ENCODE measurements at places on chromosomes 7 and 10.

DNA sequence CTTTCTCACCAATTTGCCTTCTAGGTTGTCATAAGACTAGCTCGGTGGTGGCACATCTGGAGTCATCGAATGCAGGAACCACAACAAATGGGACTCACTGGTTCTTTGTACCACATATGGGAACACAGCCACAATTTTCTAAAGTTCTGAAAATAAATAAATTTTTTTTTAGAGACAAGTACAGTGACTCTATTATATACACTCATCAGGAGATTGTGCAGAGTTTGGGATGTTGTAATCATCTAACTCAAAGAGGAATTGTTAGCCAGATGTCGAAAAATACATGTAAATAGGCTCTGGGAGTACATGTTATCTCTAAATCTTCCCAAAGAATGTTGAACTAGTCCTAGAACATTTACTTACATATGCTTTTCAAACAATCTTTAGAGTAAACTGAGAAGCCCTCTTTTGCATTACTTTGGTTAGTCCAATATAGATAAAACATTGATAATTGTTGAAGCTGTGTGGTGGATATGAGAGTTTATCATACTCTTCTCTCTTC is 19.6 kb upstream of the SEPTIN7 start:
- H3K36me3 ChIP-seq: no peaks in the 10 kb centered on the region
- no peak overlapping the region for H3K27ac ChIP-seq
- H3K4me1 ChIP-seq: peaks cover 6% of the 10 kb centered on the region
- DNase-seq: no peak
- H3K27me3 ChIP-seq: no peaks in the 10 kb centered on the region

DNA sequence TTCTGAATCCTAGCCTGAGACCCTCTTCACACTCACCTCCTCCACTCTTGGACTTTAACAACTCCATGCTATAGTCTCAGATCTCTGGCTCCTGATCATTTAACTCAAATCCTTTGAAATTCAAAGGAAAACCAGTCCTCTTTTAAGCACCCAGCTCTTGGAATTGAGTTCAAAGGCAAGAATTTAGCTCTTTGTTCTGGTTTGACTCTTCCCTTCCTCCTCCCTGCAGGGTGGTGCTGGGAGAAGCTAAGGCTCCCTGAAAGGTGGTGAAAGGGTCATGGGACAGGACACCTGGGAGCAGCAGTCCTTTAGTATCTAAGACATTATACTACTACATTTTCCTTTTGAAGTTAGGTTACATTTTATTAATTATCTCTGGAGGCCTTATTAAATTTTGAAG is 259.4 kb downstream of the CCSER2 start:
- DNase-seq: no peak
- H3K4me3 ChIP-seq: no peak overlapping the region
- H3K27ac ChIP-seq: no peak overlapping the region
- H3K4me1 ChIP-seq: no peaks in the 10 kb centered on the region
- H3K36me3 ChIP-seq: no peaks in the 10 kb centered on the region

- H3K4me3 ChIP-seq: peak overlapping the region; percentile 70
- peaks cover 31% of the 10 kb centered on the region for H3K36me3 ChIP-seq
- peak; percentile 72 for DNase-seq
- peak overlapping the region; percentile 98 for H3K27ac ChIP-seq
These were observed 45.5 kb downstream of the MYOF start for GRCh38 chr10:93436591-93437085.

- no peaks in the 10 kb centered on the region for H3K27me3 ChIP-seq
- no peak for DNase-seq
- H3K27ac ChIP-seq: no peak overlapping the region
- peaks cover 6% of the 10 kb centered on the region for H3K4me1 ChIP-seq
- no peaks in the 10 kb centered on the region for H3K36me3 ChIP-seq
These were observed 317.7 kb upstream of the SEMA3C start for GRCh38 chr7:81236560-81236959.

GRCh38 chr10:116444527-116445142 is 17.0 kb downstream of the PNLIPRP3 start:
- H3K36me3 ChIP-seq: peaks cover 73% of the 10 kb centered on the region
- peak; percentile 46 for DNase-seq
- no peaks in the 10 kb centered on the region for H3K27me3 ChIP-seq
- H3K4me1 ChIP-seq: peaks cover 20% of the 10 kb centered on the region
- H3K4me3 ChIP-seq: no peak overlapping the region

DNA sequence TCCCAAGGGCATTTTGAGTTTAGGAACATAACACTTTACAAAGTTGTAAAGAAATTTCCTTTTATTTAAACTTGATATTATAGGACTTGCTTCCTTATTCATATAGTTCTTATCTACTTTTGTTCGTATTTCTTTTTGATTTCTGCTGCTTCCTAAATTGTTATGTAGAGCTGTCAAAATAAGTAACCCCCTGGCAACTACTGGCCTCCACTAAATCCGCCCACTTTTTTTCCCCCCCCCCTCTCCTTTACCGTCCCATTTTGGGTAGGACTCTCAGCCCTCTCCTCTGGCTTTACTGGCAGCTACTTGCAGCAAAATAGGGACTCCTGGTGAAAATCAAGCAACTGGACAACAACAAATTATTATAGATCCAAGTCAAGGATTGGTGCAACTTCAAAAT is 1.1 kb downstream of the SP4 start:
- H3K27ac ChIP-seq: no peak overlapping the region
- no peaks in the 10 kb centered on the region for H3K36me3 ChIP-seq
- DNase-seq: no peak
- H3K4me3 ChIP-seq: peak overlapping the region; percentile 100
- peaks cover 6% of the 10 kb centered on the region for H3K4me1 ChIP-seq

DNA sequence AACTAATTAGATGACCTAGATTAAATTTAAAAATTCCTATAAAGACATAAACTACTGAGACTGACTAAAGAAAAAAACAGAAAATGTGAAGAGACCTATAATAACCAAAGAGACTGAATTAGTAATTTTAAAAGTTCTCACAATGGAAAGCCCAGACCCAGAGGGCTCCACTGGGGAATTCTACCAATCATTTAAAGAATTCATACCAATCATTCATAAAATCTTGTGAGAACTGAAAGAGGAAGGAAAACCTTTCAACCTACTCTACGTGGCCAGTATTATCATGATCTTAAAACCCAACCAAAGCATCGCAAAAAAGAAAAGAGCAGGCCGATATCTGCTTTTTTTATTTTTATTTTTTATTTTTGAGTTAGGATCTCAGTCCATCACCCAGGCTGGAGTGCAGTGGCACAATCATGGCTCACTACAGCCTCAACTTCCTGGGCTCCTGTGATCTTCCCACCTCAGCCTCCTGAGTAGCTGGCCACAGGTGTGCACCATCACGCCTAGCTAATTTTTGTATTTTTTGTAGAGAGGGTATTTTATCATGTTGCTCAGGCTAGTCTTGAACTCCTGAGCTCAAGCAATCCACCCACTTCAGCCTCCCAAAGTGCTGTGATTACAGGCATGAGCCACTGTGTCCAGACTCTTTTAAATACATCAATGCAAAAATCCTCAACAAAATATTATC is 48.6 kb downstream of the DGKI start:
- H3K27me3 ChIP-seq: no peaks in the 10 kb centered on the region
- no peaks in the 10 kb centered on the region for H3K36me3 ChIP-seq
- peaks cover 5% of the 10 kb centered on the region for H3K4me1 ChIP-seq

GRCh38 chr10:19623321-19623720 is 192.9 kb upstream of the PLXDC2 start:
- no peaks in the 10 kb centered on the region for H3K4me1 ChIP-seq
- DNase-seq: no peak
- no peak overlapping the region for H3K27ac ChIP-seq
- no peak overlapping the region for H3K4me3 ChIP-seq
- H3K27me3 ChIP-seq: no peaks in the 10 kb centered on the region

- H3K36me3 ChIP-seq: no peaks in the 10 kb centered on the region
- no peak for DNase-seq
- peaks cover 10% of the 10 kb centered on the region for H3K4me1 ChIP-seq
- no peak overlapping the region for H3K27ac ChIP-seq
These were observed 91.5 kb upstream of the EFCAB10 start for GRCh38 chr7:105672801-105673200.

DNA sequence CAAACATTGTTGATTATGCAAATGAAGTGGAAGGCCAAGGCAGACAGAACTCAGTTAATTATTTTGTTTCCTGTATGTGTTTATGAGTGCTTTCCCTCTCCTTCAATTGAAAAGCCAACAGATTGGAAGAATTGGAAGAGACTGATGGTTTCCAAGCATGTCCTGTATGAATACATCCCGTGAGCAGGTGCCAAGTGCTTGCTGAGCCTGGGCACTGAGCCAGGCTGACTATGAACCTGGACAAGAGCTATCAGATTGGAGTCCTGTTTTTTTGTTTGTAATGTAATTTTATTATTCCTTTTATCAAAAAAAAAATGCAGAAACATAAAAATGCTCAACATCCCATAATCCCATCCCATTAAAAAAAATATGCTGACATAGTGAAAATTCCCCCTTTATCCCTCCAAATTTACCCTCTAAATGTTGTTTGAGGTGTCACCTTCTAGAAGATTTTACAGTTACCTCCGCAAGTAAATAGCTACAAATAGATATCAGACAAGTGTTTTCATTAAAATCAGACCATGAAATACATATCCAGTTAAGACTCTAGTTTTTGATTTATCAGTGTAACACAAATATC is 449.5 kb downstream of the GRID1 start:
- H3K27me3 ChIP-seq: no peaks in the 10 kb centered on the region
- no peaks in the 10 kb centered on the region for H3K36me3 ChIP-seq
- peak; percentile 68 for DNase-seq
- H3K27ac ChIP-seq: no peak overlapping the region
- no peaks in the 10 kb centered on the region for H3K4me1 ChIP-seq
- H3K4me3 ChIP-seq: no peak overlapping the region

GRCh38 chr10:133139551-133140065 is 20.4 kb upstream of the KNDC1 start:
- H3K4me1 ChIP-seq: no peaks in the 10 kb centered on the region
- no peaks in the 10 kb centered on the region for H3K36me3 ChIP-seq
- no peak overlapping the region for H3K27ac ChIP-seq
- H3K4me3 ChIP-seq: no peak overlapping the region

- no peaks in the 10 kb centered on the region for H3K27me3 ChIP-seq
- H3K4me3 ChIP-seq: peak overlapping the region; percentile 76
- peaks cover 43% of the 10 kb centered on the region for H3K4me1 ChIP-seq
- peak; percentile 58 for DNase-seq
- H3K36me3 ChIP-seq: no peaks in the 10 kb centered on the region
These were observed 54.0 kb upstream of the RPA3 start for GRCh38 chr7:7772397-7772821.

GRCh38 chr7:3991731-3992231 is 690.3 kb upstream of the FOXK1 start:
- H3K4me3 ChIP-seq: no peak overlapping the region
- no peaks in the 10 kb centered on the region for H3K4me1 ChIP-seq
- no peak overlapping the region for H3K27ac ChIP-seq

DNA sequence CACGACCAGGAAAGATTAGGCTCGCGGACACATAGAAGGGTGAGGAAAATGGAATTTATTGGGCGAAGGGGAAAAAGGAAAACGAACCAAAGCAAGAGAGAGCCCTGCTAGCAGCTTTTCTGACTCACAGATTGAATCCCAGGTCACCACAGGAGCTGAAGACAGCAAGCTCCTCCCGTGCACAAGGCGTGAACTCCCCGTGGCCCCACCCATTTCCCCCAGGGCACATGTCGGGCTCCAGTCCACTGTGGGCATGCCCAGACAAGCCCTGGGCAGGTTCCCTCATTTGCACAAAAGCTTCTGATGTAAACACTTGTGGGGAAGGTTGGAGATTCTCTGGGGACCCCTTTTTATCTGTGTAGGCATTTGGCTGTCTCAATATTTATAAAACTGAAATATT is 582.4 kb downstream of the SUGCT start:
- DNase-seq: peak; percentile 94
- peak overlapping the region; percentile 95 for H3K27ac ChIP-seq
- H3K4me1 ChIP-seq: peaks cover 32% of the 10 kb centered on the region
- peak overlapping the region; percentile 32 for H3K4me3 ChIP-seq
- no peaks in the 10 kb centered on the region for H3K27me3 ChIP-seq
- H3K36me3 ChIP-seq: no peaks in the 10 kb centered on the region

DNA sequence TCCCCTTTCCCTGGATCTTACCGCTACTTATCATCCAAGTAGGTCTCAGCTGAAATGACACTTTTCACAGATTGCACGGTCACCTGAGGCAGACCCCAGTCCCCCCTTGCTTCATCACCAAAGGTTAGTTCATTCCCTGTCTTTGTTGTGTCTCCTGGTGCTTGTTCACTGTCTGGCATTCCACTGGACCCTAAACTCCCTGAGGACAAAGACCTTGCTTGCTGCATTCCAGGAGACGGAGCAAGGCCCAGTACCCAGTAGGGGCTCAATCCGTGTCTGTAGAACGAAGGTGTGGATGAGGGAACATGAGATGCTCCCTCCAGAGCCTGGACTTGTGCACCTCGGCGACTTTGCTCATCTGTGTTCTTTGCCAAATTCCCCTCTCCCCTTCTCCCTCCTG is 160.0 kb downstream of the RAB11FIP2 start:
- H3K36me3 ChIP-seq: no peaks in the 10 kb centered on the region
- H3K27ac ChIP-seq: no peak overlapping the region
- DNase-seq: no peak
- H3K4me3 ChIP-seq: no peak overlapping the region

DNA sequence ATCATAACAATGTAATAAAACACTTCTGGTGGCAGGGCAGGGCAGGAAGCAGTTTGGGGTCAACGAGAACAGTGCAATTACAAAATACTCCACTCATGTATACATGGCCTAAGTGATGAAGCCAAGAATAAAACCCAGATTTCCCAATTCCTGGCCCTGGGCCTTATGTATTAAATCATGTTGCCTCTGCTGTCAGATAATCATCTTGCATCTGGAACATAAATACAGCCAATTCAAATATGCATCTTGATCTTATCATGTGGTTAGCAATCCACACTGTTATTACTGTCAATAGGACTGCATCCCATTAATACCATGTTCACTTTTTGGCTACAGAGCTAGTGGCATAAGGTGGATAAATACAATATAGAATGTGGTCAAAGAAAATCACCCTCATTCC is 186.5 kb upstream of the SLC25A13 start:
- H3K36me3 ChIP-seq: no peaks in the 10 kb centered on the region
- H3K27ac ChIP-seq: no peak overlapping the region
- H3K27me3 ChIP-seq: peaks cover 50% of the 10 kb centered on the region
- peaks cover 13% of the 10 kb centered on the region for H3K4me1 ChIP-seq

DNA sequence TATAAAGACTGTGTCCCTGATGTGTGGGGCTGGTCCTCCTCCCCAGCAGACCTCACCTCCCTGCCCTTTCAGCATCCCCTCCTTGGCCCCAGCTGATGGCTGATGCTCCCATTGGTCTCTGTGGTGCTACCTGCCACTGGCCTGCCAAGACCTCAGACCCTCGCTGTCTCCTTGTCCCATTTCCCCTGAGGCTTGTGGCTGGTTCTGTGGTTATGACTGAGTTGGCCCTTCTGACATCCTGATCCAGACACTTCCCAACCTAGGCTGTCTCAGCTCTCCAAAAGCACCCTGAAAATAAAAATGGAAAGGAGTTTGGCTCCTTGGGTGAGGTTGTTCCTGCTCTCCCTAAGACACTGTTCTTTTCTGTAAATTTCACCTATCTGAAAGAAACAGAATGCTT is 214.2 kb downstream of the RPS24 start:
- H3K4me1 ChIP-seq: no peaks in the 10 kb centered on the region
- no peaks in the 10 kb centered on the region for H3K27me3 ChIP-seq
- H3K4me3 ChIP-seq: no peak overlapping the region
- H3K36me3 ChIP-seq: no peaks in the 10 kb centered on the region
